ENCODE measurements at places on chromosomes 5 and 9.

DNA sequence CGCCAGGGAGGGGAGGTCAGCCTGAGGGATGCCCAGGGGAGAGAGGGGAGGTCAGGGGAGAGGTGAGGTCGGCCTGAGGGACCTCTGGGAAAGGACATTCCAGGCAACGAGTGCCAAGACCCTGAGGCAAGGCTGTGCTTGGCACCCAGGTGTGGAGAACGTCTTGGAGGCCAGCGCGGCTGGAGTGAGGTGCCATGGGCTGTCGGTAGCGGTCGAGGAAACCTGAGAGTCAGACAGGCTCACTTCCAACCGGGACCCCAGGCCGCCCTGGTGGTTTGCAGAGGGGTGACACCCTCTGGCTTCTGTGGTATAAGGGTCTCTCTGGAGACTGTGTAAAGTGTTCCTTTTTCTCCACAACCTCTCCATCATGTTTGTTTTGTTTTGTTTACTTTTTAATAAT lies 82.9 kb downstream of the CACNA1B start:
- DNase-seq: no peak

DNA sequence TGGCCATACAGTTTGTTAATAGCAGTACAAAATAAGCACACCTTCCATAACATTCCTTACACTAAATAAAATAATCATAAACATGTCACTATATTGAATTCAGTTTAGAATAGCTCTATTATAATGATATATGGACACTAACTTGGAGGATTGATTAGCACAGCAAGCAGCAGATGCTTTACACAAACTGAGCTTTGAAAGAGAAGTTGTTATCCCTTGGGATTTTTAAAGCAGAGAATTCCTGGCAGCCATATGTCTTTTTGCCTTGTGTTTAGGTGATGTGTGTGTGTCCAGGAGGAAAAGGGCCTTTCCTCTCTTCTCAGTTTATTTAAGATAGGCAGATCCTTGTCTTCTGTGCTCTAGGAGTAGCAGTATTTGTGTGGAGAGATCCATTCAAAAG lies 232.2 kb upstream of the GRIN3A start:
- DNase-seq: no peak

DNA sequence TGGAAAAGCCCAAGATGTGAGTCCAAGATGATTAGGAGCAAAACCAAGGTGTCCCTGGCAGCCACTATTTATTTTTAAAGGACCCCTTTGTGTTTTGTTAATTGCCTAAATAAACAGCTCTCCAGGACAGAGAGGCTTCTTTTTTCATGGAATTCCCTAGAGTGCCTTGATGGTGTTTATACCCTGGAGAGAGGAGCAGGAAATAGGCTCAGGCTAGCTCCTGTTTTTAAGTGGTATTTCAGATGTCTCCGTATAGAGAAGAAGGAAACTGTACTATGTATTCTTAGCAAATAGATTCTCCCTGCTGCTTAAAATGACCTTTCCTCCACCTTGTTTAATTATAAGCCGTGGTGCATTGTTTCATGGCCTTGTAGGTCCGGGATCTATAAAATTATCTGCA lies 292.4 kb downstream of the CD180 start:
- DNase-seq: no peak

DNA sequence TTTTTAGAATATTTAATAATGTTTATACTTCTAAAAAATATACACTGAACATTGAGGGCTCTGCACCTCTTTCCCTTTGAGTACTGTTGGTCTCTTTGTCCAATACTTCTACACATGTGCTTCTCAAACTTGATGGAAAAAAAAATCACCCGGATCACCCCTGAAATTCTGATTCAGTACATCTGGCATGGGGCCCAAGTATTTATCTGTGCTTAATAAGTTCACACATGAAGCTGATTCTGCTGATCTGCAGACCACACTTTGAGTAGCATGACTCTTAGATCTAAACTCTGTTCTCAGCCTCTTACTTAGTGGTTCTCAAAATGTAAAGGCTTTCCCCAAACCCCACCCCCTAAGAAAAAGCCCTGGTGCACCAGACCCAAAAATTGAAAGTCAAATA lies 12.0 kb downstream of the RUSC2 start:
- DNase-seq: no peak

DNA sequence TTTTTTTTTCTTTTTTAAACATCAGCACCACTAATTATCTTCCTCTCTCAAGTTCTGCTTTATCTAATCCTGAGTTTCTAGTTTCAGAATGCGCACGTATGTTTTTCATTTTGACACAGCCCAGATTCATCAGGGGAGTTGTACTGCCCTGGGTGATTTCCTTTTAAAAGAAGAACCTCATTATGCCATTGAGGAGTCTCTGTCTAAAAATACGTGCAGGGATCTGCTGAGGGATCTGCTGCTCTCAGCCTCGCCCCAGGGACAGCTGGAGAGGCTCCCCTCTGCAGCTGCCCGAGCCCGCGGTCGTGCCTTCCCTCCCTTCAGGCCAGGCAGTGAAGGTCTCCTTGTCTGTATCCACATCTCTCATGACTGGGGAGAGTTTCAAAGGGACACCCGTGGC lies 273.1 kb downstream of the ARHGEF28 start:
- DNase-seq: no peak

DNA sequence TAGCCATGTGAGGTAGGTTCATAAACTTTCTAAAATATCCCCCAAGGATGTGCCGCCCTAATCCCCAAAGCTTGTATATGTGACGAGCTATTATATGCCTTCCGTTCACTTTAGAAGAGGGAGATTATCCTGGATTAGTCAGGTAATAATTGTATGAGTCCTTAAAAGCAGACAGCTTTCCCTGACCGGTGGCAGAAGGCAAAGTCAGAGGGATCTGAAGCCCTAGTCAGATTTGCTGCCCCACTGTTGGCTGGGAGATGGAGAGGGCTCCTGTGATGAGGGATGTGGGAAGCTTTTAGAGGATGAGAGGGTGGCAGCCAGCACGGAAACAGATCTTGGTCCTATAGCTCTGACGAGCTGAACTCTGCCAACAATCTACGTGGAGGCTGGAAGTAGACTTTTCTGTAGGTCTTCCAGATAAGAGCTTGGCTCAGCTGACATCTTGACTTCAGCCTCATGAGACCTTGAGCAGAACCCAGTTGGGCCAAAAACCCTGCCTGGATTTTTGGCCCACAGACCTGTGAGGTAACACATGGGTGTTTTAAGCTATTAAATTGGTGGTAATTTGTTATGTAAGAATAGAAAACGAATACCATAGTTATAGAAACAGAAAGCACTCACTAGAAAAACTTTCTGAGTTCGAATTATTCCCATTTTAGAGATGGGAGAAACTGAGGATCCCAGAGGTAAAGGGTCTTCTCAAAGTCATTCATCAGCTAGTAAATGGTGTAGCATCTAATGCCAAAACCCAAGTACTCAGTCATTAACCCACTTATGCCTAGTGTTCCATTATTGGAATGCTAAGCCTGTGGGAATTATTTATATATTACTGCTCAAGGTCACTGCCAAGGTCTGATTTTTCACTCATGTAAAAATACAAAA lies 48.9 kb downstream of the SH3PXD2B start:
- DNase-seq: no peak

GRCh38 chr9:102479191-102479590 lies 515.9 kb upstream of the CYLC2 start:
- DNase-seq: no peak

- DNase-seq: no peak
Observed at GRCh38 chr9:103714992-103715391, 379.1 kb upstream of the SMC2 start.

DNA sequence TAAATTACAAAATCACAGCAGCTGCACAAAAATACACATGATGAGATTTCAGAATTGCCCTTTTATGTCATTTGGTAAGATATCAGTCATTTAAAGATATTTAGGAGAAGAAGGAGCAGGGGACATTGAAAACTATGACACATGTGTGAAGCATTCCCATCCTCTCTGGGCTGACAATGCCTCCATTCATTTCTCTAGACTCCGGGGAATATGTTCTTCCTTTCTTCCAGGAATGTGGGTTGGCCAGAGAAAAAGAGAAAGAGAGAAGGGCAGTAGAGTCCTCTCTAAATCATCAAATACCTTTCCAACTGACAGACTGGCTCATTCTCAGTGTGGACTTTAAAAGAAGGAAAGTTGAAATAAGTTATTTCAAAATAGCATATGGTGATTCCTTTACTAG lies 205.6 kb upstream of the ADAMTSL1 start:
- no peak for DNase-seq

- DNase-seq: no peak
Observed at GRCh38 chr5:121987052-121987684, 25.4 kb downstream of the SRFBP1 start.

GRCh38 chr9:133468777-133469421 lies 9.1 kb downstream of the CACFD1 start:
- DNase-seq: no peak

DNA sequence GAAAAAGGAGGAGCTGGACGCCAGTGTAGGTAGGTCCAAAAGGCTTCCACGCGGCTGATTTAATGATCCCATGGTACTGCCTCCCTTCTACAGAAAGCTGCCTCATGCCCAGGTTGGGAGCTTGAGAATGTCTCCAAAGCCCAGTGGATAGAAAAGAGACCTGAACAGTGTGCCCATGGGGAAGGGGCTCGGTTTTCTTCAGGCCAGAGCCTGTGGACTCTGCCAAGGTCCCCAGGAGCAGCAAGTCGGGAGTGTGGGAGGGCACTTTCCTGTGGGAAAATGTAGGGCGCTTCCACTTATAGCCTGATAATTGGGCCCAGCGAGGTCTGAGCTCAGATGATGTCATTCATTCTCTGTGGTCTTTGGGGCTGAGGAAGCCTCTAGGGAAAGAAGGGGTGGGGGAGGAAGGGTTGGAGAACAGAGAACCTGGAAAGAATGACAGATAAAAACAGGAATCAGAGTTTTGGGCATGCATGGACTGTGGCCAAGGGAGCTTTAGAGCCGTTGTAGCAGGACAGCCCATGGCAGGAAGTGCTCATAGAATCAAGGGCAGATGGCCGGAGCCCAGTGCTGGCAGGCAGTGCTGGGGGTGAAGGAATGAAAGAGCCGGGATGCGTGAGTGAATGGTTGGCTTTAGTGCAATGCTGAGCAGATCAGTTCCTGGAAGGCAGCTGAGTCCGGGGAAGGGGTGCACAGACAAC lies 42.5 kb upstream of the SH3PXD2B start:
- DNase-seq: no peak

- peak; percentile 7 for DNase-seq
Observed at GRCh38 chr5:172059661-172060100, 53.2 kb upstream of the FBXW11 start.

- no peak for DNase-seq
Observed at GRCh38 chr9:136640171-136641111, 22.3 kb upstream of the EGFL7 start.

DNA sequence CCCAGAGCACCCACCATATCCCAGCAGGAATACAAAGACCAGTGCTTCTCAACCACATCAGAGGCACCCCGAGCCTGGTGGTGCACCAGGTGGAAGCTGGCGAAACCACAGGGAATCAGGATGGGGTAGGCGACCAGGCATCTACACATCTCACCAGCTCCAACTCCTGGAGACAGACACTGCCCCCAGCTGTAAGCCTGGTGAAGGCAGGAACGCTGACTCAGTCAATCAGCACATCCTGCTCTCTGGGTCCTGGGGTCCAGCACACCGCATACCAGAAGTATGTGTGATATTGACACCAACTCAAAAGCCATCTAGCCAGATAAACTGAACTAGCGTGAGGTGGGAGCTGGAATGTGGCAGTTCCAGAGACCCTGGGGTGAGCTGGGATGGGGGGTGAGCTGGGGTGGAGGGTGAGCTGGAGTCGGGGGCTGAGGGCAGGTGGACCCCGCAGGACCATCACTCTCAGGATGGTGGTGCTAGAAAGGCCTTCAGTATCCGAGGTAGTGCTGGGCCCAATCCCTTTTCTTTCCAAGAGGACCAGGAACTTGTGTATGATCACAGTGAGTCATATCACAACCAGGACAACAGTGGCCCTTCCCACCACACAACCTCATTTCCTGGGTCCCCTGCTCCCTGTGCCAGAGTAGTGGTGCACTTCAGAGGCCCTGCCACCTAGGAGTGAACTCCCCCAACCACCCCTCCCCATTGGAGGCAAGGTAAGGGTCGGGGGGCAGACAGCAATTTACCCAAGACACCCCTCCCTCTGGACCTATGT lies 2.5 kb downstream of the DBN1 start:
- no peak for DNase-seq

DNA sequence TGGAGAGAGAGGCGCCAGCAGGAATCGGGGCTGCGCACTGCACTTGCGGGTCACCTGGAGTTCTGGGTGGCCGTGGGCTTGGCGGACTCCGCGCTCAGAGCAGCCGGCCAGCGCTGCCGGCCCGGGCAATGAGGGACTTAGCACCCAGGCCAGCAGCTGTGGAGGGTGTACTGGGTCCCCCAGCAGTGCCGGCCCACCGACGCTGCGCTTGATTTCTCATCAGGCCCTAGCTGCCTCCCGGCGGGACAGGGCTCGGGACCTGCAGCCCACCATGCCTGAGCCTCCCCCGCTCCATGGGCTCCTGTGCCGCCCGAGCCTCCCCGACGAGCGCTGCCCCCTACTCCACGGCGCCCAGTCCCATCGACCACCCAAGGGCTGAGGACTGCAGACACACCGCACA lies 325.6 kb downstream of the ACTL7B start:
- DNase-seq: no peak

DNA sequence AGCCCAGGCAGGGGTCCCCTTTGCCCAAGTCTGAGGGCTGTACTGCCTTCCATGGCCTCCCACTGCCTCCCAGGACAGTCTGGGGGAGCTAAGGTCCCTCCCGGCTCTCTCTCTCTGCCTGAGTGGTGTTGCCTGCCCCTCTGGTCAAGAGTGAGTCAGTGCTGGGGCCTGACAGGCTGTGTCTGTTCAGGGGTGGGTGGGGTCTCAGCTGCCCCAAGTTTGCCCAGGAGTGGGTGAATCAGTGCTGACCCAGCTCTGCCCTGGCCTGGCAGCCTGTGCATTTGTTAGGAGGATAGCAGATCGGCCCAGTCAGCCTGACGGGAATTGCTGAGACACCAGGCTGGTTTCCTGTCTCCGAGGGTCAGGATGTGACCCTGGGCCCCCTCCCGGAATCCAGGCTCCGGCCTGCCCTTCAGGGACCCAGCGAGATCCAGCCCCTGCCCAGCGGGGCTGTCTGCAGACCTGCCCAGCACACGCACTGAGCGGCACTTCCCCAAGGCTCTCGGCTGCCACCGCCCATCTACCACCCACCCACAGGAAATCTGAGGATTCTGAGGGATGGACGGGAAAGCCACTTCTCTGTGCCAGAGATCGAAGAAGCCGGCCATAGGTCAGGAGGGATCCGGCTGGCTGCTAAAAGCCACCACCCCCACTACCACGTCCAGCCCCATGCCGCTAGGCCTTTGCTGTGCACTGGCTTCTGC lies 15.9 kb downstream of the ENG start:
- DNase-seq: peak; percentile 90

GRCh38 chr9:111236332-111236731 lies 93.7 kb downstream of the OR2K2 start:
- DNase-seq: no peak

DNA sequence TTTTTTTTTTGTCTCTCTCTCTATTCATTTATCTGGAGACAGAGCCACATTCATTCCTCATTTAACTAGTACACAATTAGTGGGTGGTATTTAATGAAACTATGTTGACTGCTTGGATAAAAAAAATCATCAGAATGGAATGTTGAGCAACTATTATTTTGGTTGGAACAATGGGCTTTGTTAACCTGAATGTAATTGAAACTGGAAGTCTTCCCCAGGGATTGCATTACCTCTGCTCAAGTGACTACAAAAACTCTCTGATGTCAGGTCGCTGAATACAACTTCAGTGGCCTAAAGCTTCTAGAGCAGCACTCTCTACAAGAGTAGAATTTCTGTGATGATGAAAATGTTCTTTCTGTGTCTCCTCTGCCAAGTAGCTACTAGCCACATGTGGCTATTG lies 295.8 kb downstream of the DEPDC1B start:
- no peak for DNase-seq

- DNase-seq: no peak
Observed at GRCh38 chr9:71774920-71775319, 6.6 kb upstream of the CEMIP2 start.

- DNase-seq: no peak
Observed at GRCh38 chr5:141800617-141801016, 77.6 kb downstream of the PCDH1 start.
